ENCODE measurements at places on chromosomes 16 and 17. TPM values are rescaled to one million over a fixed set of nuclear protein-coding genes. Genes with fewer than 3 reads are reported as not detected.

DNA sequence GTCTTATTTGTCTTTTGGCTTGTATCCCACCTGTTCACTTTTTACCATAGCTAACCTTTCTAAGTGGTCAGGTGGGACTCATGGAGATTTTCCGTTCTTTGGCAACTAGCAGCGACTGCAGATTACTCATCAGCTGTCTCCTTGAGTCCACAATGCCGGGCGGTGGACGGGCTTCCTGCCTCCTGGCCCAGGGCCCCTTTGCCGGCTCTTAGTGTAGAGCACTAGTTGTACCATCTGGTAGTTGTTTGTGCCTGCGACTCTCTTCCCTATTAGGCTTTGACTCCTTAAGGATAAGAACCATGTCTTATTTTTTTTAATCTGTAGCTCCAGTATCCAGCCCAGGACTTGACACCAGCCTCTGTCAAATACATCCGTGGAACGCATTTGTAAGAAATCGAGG, 399.9 kb downstream of the WWOX start:
- H3K27ac ChIP-seq, result no peak overlapping the region
- no peaks in the 10 kb centered on the region for H3K27me3 ChIP-seq

DNA sequence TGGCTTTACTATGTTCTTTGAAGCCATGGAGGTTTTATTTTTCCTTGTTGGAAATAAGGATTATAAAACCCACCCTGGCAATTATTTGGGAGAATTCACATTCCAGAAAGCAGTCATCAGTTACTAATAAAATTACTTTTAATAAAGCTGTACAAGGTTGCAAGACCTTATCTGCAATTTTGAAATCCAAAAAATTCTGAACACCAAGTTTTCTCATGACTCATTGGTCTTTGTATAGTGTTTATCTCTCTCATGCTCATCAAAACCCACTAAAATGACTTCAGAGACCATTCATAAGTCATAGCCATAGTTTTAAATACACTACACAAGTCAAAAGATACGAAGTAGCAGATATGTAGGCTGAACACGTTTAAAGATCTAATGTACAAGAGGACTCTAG, 6.0 kb upstream of the KRT38 start:
- no peaks in the 10 kb centered on the region for H3K4me1 ChIP-seq
- H3K36me3 ChIP-seq, result no peaks in the 10 kb centered on the region
- DNase-seq, result no peak

DNA sequence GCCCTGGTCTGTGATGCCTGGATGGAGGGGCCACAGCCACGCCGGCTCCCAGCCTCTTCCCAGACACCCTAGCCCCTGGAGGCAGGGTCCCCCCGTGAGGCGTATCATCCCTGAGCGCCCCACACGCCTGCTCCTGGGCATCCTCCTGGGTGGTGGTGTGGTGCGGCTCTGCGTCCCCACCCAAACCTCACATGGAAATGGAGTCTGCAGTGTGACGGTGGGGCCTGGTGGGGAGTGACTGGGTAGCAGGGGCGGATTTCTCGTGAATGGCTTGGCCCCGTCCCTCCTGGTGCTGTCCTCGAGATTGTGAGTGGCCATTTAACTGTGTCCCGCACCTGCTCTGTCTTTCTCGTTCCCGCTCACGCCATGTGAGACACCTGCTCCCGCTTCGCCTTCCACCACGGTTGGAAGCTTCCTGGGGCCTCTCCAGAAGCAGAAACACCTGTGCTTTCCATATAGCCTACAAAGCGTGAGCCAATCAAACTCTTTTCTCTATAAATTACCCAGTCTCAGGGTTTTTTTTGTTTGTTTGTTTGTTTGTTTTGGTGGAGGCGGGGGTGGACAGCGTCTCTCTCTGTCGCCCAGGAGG, 5.9 kb upstream of the SSTR5 start:
- H3K4me3 ChIP-seq, result no peak overlapping the region
- H3K27ac ChIP-seq, result no peak overlapping the region
- peaks cover 13% of the 10 kb centered on the region for H3K27me3 ChIP-seq
- H3K4me1 ChIP-seq, result no peaks in the 10 kb centered on the region
- no peak for DNase-seq
- no peaks in the 10 kb centered on the region for H3K36me3 ChIP-seq

DNA sequence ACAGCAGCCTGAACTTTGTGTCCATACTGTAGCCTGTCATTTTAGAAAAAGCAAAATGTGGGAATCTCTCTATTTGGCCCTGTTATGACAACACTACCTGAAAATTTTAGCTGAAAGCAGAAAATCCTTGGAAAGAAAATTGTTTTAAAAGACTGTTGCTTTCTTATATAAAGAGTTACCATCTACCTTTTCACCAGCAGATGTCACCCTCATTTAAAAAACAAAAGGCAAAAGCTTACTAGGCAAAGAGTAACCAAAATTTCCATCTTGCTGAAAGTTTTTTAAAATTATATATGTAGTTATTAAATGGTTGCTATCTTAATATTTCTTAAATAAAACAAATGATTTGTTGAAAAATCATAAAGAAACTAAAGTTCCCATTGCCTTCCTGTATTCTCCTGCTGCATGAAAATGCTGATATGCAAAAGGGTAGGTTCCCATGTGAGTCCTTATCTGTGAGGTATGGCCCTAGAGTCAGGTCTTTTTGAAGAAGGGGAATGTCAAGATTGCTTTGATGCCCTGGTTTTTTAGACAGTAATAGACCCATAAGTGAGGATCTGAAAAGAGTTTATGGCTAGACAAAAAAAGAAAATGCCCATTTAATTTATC, 61.0 kb downstream of the TNRC6C start:
- H3K27ac ChIP-seq, result no peak overlapping the region
- no peak for DNase-seq
- H3K27me3 ChIP-seq, result no peaks in the 10 kb centered on the region
- no peaks in the 10 kb centered on the region for H3K36me3 ChIP-seq
- no peaks in the 10 kb centered on the region for H3K4me1 ChIP-seq

GRCh38 chr17:11608396-11608795, 10.1 kb downstream of the DNAH9 start:
- peaks cover 9% of the 10 kb centered on the region for H3K4me1 ChIP-seq
- peak; percentile 52 for DNase-seq
- no peak overlapping the region for H3K27ac ChIP-seq

DNA sequence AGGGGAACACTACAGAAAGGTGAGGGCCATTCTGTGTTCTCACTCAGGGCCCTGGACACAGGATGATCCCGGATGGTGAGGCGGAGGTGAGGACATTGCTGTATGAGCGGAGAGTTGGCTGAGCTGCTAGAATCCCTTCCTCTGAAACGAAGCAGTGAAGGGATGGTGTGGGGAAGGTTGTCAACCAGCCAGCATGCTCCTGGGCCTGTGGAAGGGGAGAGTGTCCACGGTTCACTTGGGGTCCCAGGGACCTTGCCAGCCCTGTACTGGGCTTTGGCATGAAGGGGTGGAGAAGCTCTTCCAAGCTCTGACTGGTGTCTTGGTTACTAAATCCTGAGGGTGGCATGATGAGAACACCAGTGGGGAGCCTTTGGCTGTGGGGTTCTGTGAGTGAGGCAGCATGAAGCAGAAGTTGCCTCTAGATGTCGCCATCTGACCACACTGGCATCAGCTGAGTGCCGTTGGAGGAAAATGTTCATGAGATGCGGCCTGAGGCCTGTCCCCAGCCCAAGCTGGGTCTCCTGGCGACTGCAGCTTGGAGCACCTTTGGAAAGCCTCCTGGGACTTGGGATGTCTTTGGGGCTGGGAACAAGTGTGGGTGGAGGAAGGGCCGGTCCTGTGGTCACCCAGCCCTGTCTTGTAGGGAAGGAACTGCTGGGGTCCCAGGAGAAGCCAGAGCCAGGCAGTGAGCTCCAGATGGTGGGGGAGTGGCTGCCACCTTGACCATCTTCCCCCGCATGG, 14.8 kb downstream of the PDP2 start:
- H3K4me1 ChIP-seq, result peaks cover 62% of the 10 kb centered on the region
- no peaks in the 10 kb centered on the region for H3K36me3 ChIP-seq
- peak; percentile 82 for DNase-seq
- H3K27ac ChIP-seq, result no peak overlapping the region
- H3K27me3 ChIP-seq, result no peaks in the 10 kb centered on the region

- no peak for DNase-seq
- H3K4me3 ChIP-seq, result no peak overlapping the region
- H3K4me1 ChIP-seq, result peaks cover 22% of the 10 kb centered on the region
- no peaks in the 10 kb centered on the region for H3K36me3 ChIP-seq
These were observed 3.6 kb downstream of the CMC2 start for GRCh38 chr16:81003064-81003463.

- no peaks in the 10 kb centered on the region for H3K36me3 ChIP-seq
- H3K4me3 ChIP-seq, result no peak overlapping the region
These were observed 91.2 kb upstream of the TNRC6C start for GRCh38 chr17:77867308-77867781.

GRCh38 chr16:79411805-79412204, 188.7 kb downstream of the MAF start:
- H3K27ac ChIP-seq, result no peak overlapping the region
- DNase-seq, result no peak
- no peak overlapping the region for H3K4me3 ChIP-seq
- no peaks in the 10 kb centered on the region for H3K27me3 ChIP-seq

The CHD9NB gene
- total RNA-seq, result 1.3 TPM

GRCh38 chr16:2925951-2926649, 14.4 kb downstream of the FLYWCH1 start:
- H3K4me3 ChIP-seq, result no peak overlapping the region
- DNase-seq, result no peak
- no peak overlapping the region for H3K27ac ChIP-seq
- peaks cover 5% of the 10 kb centered on the region for H3K4me1 ChIP-seq
- no peaks in the 10 kb centered on the region for H3K27me3 ChIP-seq

DNA sequence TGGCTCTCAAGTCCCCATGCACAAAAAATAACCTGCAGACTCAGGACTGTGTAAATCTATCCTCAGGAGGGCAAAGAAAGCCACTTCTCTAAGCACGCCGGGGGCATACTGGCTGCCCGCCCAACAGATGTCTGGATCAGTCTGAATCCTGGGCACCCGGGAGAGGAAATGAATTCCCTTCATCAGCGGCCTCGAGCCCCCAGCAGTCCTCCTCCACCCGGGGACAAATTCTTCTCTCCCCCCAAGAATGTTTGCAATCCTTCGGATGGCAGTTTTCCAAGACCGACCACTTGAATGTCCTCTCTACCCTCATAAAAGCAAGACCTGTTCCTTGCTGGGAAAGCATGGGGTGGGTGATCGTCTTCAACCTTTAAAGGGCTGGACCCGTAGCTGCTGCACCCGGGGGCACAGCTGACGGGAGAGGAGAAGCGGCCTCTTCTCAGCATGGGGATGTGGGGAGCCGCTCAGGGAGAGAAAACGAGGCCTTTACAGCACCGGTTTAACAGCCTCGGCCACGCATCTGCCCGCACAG, 9.4 kb upstream of the MAP2K3 start:
- peaks cover 25% of the 10 kb centered on the region for H3K4me1 ChIP-seq
- peak overlapping the region; percentile 7 for H3K4me3 ChIP-seq
- DNase-seq, result peak; percentile 81
- no peaks in the 10 kb centered on the region for H3K27me3 ChIP-seq
- H3K36me3 ChIP-seq, result no peaks in the 10 kb centered on the region

- H3K4me1 ChIP-seq, result peaks cover 15% of the 10 kb centered on the region
- DNase-seq, result no peak
- H3K27ac ChIP-seq, result no peak overlapping the region
- H3K36me3 ChIP-seq, result no peaks in the 10 kb centered on the region
- H3K4me3 ChIP-seq, result no peak overlapping the region
- H3K27me3 ChIP-seq, result no peaks in the 10 kb centered on the region
These were observed 57.3 kb downstream of the ABCC12 start for GRCh38 chr16:48098472-48098871.

The ENPP7 gene
- total RNA-seq, result not detected

The PRSS21 gene
- not detected for total RNA-seq
